ENCODE measurements at places on chromosomes 1 and 21. TPM values are rescaled to one million over a fixed set of nuclear protein-coding genes. Genes with fewer than 3 reads are reported as not detected.

- DNase-seq, result peak; percentile 45
Measured at GRCh38 chr1:8015036-8015808, 10.9 kb downstream of the ERRFI1 start.

- DNase-seq, result no peak
Measured at GRCh38 chr1:228373004-228373680, 33.5 kb downstream of the TRIM11 start.

DNA sequence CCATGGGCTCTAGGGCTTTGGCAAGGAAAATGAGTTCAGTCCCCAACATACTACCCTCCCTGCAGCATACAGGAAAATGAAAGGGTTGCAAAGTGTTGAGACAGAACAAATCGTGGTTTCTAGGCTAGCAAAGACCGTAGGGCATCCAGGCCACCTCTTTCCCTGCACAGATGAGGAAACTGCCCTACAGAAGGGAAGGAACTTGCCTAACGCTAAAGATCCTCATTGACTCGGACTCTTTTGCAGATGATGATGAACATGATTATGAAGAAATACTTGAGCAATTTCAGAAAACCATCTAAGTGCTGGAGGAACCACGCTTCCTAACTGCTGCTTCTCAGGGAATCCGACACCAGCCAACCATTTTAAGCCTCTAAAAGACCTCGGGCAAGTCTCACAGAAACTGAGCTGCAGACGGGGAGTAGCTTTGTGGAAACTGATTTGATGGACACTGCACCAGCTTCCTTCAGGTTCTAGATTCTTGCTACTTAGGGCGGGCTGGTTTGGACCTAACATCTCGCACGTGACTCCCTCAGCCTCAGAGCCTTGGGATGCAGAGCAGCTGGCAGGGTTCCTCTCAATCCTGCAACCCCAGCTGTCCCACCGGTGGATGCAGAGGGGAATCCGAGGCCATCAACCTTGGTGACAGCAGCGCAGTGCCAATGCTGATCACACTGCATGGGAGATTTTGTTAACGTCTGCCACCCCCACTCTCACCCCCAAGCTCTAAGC, 13.4 kb downstream of the THEMIS2 start:
- DNase-seq, result no peak

DNA sequence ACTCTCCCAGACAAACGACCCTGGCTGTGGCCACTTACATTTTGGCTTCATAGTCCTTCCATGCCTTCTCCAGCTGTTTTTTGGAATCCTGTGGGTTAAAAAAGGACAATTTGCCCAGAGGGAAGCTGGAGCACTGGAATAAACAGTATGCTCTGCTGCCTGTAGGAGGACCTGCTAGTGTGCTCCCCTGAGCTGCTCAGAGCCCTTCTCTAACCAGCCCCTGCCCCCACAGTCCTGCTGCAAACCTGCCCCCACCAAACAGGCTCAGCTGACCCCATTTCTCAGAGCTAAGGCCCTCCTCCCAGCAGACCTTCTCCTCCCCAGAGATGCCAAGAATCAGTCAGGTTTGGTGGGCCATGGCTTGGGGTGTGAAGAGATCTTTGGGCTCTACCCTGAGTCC, 26.9 kb upstream of the TCEA3 start:
- no peak for DNase-seq

GRCh38 chr1:242128951-242129502, 130.1 kb upstream of the MAP1LC3C start:
- DNase-seq, result no peak

DNA sequence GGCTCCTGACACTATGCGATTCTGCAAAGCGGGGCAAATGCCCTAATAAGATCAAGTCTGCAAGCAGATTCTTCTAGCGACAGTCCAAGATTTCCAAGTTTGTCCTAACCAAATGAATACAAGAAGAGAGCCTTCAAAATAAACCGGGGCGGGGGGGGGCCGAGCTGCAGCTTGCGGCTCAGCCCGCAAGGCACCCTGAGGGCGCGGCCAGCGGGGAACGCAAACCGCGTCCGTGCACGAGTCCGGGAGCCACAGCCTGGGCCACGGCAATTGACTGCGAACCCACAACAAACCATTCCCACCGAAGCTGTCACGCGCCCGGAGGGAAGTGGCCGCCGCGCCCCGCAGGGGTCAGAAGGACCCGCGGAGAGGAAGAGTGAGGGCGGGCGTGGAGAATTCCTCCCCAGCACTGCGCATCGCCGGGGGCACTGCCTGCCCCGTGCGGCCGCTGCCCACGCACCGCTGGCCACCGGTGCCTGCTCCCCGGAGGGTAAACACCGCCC, 687 bp downstream of the TGFBR3 start:
- peak; percentile 23 for DNase-seq

- no peak for DNase-seq
Measured at GRCh38 chr21:41763398-41763931, 3.4 kb downstream of the RIPK4 start.

- DNase-seq, result no peak
Measured at GRCh38 chr21:16792101-16792500, 720.7 kb upstream of the CXADR start.

GRCh38 chr21:41897700-41898099, 18.6 kb upstream of the PRDM15 start:
- DNase-seq, result no peak

DNA sequence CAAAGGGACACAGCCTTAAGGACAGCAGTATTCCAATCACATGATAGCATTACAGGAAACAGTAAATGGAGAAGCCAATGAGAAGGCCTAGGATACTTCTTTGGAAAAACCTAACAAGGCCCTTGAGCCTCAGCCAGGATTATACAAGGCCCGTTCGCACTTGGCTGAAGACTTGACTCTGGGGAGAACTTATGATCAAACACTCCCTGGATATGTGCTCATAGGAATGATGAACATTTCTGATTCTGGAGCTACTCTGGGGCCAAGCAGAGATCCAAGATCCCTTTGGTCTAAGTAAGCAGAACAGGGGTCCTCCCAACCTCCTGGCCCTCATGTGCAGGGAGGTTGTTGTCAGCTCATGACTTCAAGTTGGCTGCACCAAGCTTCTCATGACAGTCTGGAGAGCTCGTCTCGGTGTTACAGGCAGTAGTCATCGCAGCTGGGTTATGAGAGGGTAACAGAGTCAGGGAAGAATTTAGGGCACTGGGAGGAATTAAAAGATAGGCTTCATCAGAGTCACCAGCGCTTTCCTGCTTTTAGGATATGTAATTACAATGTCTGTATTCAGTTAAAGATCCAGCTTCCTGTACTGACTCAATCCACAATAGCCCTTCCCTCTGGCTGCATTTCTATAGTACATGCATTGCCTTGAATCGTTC, 92.5 kb upstream of the IRF2BP2 start:
- DNase-seq, result no peak

- peak; percentile 75 for DNase-seq
Measured at GRCh38 chr1:200415789-200416593, 6.2 kb upstream of the ZNF281 start.

- DNase-seq, result no peak
Measured at GRCh38 chr1:70902211-70902610, 145.4 kb downstream of the PTGER3 start.

Gene HUNK
- 2.3 TPM for total RNA-seq

Gene CENPF
- 144 TPM for total RNA-seq

Gene AMY2A
- not detected for total RNA-seq

Measured in Calu3 (cell line).